H9 (cell line): ENCODE measurements at places on chromosomes 13 and 19. TPM values are rescaled to one million over a fixed set of nuclear protein-coding genes. Genes with fewer than 3 reads are reported as not detected.
A peak's percentile ranks its signal among the peaks of the same experiment; 100 is the strongest.

Gene IRF2BP1
- total RNA-seq, result 28.2 and 29.3 TPM in 2 replicates

Gene ZNRF4
- total RNA-seq, result not detected in 2 replicates

Gene ZNF224
- 15.2 and 19.0 TPM in 2 replicates for total RNA-seq

GRCh38 chr19:38114651-38115050 is 109.4 kb downstream of the DPF1 start:
- DNase-seq, result no peak

- DNase-seq, result no peak
Observed at GRCh38 chr19:39254531-39255345, 6.1 kb upstream of the IFNL4 start.

DNA sequence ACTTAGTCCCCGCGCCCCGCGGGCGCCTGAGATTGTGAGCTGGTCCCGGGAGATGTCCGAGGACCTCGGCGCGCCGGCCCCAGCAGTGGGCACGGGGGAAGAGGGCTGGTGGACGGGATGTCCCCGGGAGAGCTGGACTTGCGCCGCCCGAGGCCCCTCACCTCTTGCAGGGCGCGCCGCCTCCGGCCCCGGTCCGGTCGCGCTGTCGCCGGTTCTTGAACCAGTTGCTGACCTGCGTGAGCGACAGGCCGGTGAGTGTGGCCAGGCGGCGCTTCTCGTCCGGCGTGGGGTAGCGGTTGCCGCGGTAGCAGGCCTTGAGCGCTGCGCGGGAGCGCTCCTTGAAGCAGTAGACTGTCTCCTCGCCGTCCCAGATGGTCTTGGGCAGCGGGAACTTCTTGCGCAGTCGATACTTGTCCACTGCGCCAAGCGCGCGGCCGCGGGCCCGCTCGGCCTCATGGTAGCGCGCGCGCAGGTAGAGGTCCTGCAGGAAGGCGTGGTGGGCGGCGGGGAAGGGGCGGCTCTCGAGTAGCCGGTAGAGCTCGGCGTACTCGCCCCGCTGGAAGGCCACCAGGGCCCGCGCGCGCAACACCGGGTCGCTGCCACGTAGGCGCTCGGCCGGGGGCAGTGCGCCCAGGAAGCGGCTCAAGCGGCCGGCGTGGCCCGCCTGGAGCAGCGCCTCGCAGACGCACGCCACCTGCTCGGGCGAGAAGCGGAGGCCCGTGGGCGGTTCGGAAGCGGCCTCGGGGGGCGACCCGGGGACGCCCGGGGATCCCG is 984 bp downstream of the SIX5 start:
- peak; percentile 71 for DNase-seq

DNA sequence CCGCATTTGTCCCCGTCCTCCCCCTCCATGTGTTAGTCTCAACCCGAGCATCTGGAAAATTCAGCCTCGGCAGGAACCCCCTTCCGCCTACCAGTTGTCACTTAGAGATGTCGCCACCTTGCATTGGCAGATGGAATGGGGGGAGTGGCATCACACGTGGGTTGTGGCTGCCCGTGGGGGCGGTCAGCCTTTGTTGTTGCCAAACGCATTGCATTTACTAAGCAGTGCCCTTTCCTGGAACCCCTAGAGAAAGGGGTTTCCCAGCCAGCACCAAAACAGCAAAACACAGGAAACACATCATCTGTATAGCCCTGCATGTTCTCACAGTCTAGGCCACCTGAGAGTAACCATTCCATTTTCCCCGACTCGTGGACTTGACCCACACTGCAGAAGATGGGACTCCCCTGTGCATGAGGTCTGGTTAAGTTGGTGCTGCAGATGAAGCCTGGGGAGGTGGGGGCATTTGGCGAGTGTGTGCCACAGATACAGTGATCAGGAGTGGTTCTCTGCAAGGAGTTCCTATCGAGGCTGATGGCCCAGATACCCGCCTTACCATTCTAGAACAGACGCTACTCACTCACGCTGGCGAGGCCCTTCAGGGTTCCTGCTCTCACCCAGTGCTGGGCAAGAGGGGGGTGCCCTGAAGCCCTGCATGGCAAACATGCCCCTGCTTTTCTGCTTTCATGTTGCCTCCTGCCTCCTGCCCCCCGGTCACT is 38.3 kb downstream of the TMED1 start:
- DNase-seq, result no peak

DNA sequence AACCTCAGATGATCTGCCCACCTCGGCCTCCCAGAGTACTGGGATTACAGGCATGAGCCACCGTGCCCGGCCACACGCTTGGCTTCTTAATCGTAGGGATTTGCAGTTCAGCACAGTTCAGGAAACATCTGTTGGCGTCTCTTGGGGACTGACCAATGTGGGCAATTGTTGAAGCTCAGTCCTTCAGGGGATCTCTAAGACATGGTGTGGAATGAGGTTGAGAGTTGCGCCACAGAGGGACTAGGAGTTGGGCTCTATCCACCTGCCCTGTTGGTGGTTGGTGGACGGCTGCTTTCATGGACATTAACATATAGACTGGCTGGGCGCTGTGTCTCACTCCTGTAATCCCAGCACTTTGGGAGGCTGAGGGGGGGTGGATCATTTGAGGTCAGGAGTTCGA is 37.3 kb upstream of the SIN3B start:
- no peak for DNase-seq

- no peak for DNase-seq
Observed at GRCh38 chr13:46342538-46342937, 44.5 kb downstream of the RUBCNL start.

DNA sequence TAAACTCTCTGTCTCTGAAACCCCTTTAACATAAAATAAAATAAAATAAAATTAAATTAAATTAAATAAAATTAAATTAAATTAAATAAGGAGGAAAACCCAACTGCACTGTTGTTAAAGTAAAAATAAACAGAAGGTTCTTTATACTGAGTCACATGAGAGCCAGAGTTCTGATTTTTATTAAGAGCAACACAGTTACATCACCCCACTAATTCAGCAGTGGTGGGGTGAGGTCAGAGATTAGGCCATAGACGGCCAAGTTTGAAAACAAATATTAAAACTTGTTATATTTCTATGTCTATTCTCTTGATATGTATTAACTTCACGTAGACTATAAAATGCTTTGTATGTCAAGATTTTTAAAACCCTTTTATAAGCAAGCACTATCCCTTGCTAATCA is 59.5 kb downstream of the MYCBP2 start:
- no peak for DNase-seq

DNA sequence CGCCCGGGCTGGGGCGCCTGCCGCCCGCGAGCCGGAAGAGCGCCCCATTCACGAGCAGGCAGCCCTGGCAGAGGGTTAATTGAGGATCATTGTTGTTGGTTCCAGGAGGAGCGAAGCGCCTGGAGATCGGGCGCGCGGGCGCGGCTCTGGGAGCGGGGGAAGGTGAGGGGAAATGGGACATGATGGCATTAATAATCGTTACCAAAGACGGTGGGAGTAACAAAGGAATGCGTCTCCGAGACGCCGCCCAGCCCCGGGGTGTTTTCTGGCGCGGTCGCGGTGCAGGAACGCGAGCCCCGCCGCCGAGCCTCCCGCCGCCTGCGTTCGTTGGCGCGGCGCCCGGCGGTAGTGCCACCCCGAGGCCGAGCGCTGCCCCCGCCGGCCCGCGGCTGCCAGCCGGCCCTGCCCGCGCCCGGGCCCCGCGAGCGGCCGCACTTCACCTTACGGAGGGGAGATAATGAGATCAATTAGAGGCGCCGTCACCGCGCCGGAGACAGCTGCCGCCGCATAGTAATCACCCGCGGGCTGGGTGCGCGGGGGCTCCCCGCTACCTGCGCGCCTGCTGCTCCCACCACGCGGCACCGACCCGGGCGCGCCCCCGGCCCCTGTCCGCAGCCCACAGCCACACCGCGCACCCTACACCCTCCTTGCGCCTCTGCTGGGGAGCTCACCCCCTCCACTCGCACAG is 2.8 kb downstream of the ZNF536 start:
- peak; percentile 44 for DNase-seq

GRCh38 chr13:34897220-34897619 is 44.9 kb upstream of the NBEA start:
- DNase-seq, result no peak

DNA sequence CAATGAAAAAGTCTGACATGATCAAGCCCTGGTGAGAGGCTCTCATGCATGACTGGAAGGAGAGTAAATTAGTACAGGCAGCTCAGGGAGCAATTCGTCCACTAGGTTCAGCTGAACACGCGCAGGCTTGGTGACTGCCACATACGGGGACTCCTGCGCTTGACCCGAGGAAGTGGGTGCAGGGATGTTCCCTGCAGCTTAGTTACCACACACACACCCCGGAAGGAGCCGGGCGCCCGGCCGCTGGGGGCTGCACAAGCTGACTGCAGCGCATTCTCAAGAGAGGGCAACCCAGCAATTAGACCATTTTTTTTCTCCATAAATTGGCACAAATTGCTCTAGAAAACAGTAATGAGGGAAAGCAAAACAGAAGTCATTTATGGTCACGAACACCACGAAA is 23.0 kb upstream of the MIER2 start:
- DNase-seq, result peak; percentile 16

DNA sequence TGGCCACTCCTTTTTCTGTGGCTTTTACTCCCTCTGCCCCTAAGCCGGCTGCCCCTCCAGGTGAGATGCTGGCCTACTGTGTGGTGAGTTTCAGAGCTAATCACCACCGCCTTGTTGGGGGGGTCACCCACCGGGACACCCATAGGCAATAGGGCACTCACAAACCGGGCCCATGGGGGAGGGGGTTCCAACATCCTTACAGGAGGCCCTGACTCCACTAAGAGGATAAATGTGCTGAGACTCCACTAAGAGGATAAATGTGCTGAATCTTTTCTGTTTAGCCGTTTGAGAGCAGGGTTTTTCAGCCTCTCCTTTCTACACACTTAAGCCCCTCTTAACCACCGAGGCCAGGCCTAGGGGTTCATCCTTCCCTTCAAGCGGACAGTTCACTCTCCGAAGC is 73.7 kb downstream of the SLC15A1 start:
- DNase-seq, result no peak

GRCh38 chr13:103009051-103009840 is 57.0 kb downstream of the SLC10A2 start:
- no peak for DNase-seq

DNA sequence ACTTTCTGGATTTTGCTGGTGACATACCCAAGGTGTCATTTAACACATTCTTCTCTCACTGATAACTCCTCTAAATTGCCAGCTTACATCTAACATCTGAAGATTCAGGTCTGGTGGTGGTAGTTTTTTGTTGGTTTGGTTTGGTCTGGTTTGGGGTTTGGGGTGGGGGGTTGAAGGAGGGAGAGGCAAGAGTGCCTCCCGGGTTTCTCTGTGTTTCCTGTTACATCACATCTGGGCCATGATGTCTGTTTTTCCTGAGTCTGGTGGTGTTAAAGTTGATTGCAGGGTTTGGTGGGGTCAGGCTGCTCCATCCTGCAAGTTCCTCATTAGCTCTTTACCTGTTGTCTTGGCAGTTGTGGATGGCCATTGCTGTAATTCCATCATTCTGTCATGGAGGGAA is 155.8 kb upstream of the UBL3 start:
- no peak for DNase-seq

DNA sequence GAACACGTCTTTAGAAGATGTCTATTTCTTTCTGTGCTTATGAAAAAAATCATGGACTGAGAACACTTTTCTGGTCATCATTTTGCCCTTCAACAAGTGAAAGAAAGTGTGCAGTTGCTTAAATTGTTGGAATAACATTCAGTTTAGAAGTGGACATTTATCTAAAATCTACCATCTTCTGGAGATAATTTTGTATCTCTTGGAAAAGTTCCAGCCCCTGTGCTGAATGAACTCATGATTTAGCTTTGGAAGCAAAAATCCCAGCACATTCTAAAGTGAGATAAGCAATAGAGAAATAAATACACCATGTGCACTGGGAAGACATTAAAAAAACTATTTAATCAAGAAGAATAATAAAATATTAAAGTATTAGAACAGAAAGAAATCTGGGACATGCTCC is 1420.8 kb upstream of the SLC10A2 start:
- DNase-seq, result no peak
